ENCODE measurements at places on chromosomes 13 and 19. TPM values are rescaled to one million over a fixed set of nuclear protein-coding genes. Genes with fewer than 3 reads are reported as not detected.

DAND5 gene
- total RNA-seq, result not detected

KRTDAP gene
- not detected for total RNA-seq

GIPC1 gene
- total RNA-seq, result 172 TPM

ZNF723 gene
- not detected for total RNA-seq

ZNF112 gene
- 5.8 TPM for total RNA-seq

DNA sequence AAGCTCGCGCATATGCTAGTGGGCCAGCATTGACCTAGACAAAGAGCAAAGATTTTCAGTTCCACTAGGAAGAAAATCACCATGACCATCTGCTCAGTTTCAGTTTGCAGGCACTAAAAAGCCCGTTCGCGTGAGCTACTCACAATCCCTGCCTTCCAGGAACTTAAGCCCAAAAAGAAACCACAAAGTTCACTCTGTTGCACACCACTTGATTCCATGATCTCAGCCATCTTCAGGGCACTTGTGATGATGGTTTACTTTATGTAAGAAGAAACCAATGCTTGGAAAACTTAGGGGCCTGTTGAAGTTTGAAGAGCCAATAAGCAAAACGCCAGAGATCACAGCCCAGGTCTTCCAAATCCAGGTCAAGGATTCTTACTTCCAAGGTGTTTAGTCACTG, 45.0 kb upstream of the SLC15A1 start:
- no peak for DNase-seq

DNA sequence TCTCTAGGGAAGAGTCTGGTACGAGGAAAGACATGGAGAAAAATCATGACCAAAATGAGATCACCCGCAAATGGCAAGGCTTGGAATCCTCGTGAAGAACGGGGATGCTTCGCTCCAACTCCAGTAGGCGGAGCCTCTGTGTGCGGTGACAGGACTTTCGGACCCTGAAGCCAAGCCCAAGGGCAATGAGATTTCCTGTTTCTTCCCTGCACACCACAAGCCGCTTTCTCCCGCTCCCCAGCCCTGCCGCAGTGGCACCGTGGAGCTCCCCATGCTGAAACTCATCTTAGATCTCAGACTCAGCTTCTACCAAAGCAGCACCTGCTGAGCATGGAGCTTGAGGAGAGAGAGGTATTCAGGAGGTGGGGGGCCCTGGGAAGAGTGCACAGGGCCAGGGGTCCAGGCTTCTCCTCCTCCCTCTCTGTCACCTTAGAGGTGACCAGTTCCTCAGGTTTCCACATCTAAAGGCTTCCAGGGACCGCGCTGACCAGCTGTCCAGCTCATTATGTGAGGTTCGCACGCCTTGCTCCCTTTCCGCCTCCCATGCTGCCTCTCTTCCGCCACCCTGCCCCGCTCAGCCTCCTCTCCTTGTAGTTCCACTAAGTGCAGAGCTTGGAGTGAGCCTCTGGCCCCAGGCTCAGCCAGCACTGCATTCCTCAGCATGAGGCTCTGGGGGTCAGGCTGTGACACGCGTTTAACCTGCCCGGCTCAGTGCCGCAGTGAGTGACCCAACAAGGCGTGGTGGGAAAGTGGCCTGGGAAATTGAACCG, 153.8 kb upstream of the SOX1 start:
- DNase-seq, result peak; percentile 13

DNA sequence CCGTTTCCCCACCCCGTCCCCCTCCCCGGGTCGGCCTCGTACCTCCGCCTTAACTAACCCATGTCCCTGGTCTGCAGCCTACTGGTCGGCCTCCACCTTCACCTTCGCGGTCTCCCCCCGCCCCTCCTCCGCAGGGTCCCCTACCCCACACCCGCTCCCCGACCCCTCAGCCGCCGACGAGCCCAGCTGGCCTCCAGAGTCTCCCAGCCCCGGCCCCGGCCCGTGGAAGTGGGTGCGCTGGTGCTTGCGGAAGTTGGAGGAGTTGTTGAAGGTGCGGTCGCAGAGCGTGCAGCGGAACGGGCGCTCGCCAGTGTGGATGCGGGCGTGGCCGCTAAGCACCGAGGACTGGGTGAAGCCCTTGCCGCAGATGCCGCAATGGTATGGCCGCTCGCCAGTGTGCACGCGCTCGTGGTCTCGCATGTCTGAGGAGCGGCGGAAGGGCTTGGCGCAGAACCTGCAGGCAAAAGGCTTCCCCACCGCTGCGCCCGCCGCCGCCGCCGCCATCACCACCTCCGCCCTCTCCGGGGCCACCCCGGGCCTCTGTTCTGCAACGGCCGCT, 2.6 kb downstream of the ZNF784 start:
- DNase-seq, result no peak

DNA sequence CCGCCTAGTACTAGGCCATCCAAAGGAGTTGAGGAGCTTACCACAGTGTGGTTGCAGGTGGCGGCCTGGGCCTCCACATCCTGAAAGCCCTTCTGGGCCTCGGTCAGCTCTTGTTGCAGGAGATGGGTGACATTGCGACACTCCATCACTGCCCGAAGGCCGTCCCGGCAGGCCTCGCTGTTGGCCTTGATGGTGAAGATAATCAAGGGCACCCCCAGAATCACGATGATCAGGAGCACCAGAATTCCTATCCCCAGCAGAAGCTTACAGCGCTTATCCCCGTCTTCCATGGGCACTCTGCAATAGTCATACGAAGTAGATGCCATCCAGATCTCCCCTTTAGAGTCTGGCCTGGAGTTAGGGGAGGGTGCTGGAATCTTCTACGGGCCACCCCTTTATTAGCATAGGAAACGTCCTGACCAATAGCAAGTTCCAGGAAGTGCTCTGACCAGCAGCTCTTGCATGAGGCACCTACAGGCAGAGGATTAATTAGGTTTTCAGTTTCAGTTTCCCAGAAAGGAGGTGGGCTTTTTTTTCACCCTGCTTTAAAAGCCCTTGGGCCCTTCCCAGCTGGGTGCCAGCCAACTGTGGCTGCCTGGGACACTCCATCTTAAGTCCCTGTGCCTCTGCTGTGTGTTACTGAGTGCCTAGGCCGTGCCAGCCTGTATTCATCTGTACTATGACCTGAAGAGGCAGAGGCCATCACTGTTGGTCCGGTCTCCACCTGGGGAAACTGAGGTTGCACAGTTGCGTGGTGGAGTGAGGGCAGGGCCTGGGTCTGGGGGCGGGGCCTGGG, at the start of gene BST2:
Gene BST2, minus strand, starts transcription at position 381 of the 796 bp plus-strand sequence. Its CDS starts 55 bp downstream, at position 326.
- DNase-seq, result peak; percentile 79

- DNase-seq, result no peak
Measured at GRCh38 chr19:40768869-40769268, 6.5 kb upstream of the MIA start.

- DNase-seq, result peak; percentile 12
Measured at GRCh38 chr13:108669381-108669780, 40.0 kb downstream of the MYO16 start.

GRCh38 chr19:38718747-38719543, 25.3 kb downstream of the CAPN12 start:
- peak; percentile 70 for DNase-seq

GRCh38 chr13:23350009-23350408, 83.5 kb downstream of the SACS start:
- DNase-seq, result no peak

GRCh38 chr13:45298206-45298505, 42.8 kb downstream of the TPT1 start:
- no peak for DNase-seq

GRCh38 chr13:97257800-97258799, 36.0 kb downstream of the MBNL2 start:
- peak; percentile 96 for DNase-seq
